ENCODE measurements at places on chromosomes 2 and 18.

DNA sequence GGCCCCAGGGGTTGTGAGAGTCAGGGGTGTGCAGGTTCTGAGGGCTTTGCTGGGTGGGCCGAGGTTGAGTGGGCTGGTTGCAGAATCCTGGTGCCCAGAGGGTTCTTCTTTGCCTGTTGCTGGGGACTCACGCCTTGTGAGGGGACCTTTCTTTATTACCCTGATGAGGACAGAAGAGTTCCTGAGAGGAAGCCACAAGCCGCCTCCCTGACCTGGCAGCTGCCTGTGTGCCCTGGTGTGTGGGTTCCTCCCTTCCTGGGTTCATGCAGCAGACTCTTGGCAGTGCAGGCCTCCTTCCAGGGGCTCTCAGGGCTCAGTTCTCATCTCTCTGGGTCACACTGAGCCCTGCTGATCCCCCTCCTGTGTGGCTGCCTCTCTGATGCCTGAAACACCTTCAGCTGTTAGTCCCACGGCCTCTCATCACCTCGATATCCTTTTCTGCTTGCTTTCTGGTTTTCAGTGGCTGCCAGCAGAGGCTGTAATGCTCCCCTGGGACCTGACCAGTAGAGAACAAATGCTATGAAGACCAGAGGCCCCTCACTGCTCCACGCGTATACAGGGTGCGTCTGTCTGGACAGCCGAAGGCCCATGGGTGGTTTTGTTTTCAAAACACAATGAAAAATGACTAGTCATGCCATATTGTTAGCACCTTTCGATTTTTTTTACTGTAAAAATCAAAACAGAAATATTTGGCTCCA is 191.3 kb downstream of the AGAP1 start:
- no peak for DNase-seq

DNA sequence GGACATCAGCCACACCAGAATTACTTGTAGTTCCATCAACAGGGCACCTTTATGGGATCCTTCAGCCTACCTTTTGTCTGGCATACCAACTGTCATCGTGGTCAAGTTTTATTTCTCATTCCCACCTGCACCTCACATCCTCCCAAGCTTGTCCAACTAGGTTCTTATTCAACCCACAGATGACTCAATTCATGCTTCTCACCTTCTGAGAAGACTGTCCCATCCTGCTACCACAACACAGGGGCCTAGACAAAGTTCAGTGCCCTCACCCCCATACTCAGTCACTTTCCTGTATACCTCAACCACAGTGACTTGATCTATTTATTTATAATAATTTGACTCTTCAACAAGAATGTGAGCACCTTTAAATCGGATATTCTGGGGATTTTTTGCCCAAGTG is 114.4 kb upstream of the ACVR1C start:
- no peak for DNase-seq

- DNase-seq, result no peak
Measured at GRCh38 chr2:75810611-75811330, 100.1 kb upstream of the GCFC2 start.

DNA sequence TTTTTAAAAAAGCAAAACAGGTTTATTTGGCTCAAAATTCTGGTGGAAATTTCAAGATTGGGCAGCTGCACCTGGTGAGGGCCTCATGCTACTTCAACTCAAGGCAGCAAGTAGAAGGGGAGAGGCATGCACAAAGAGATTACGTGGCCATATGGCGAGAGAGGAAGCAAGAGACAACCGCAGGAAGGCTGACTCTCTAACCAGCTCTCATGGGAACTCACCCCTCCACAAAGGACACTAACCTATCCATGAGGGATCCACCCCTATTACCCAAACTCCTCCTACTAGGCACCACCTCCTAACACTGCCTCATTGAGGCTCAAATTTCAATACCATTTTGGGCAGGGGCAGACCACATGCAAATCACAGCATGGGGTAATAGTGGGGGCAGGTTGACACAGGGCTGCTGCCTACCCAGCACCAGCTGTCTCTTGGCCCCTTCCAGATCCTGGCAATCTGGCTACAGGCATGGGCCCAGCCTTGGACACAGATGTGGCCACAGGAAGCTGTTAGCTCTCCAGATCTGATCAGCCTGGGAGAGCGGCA is 2.0 kb upstream of the CAPN10 start:
- no peak for DNase-seq

GRCh38 chr2:37847792-37848191 is 77.3 kb upstream of the RMDN2 start:
- DNase-seq, result no peak

GRCh38 chr2:99891428-99891780 is 251.0 kb downstream of the AFF3 start:
- no peak for DNase-seq

- no peak for DNase-seq
Measured at GRCh38 chr18:58789876-58790240, 74.8 kb upstream of the ZNF532 start.

GRCh38 chr2:67311536-67311935 is 85.6 kb upstream of the ETAA1 start:
- DNase-seq, result no peak

DNA sequence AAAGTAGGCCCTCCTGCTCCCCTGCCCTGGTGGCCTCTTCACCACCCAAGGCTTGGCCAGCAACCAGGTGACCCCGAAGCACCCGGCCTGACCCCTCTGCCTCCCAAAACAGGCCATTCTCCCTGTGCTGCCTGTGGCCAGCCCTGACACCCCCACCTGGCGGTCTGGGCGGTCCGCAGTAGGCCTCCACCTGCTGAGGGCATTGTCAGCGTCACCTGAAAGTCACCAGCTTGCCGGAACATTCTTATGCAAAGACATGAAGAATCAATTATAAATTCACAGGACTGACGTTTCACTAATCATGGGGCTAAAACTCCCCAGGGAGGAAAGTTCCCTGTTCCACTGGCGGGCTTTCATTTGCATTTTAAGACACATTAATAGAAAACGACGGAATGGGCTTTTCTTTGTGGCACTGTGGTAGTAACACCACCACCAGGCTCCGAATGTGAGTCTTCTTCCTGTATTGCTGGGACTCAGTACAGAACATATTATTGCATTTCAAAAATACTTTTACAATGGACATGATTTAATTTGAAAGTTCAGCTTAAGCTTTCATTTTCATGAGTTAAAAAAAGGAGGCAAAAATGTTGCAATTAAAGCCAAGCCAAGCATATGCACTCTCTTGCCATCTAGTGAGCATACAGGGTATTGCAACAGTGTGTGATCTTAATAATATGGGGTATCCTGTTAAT is 57.4 kb downstream of the ADI1 start:
- DNase-seq, result no peak

- no peak for DNase-seq
Measured at GRCh38 chr2:160469621-160470204, 23.9 kb downstream of the RBMS1 start.

DNA sequence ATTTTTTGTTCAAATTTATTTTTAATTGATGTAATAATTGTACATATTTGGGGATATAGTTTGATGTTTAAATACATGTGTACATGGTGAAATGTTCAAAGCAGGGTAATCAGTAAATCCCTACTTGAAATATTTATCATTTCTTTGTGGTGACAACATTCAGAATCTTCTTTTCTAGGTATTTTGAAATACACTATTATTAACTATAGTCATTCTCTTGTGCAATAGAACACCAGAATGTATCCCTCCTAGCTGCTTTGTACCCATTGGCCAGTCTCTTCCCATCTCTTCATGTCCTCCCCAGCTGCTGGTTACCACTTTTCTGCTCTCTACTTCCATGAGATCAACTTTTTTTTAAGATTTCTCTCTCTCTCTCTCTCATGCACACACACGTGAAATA is 126.5 kb downstream of the ZNF407 start:
- no peak for DNase-seq

DNA sequence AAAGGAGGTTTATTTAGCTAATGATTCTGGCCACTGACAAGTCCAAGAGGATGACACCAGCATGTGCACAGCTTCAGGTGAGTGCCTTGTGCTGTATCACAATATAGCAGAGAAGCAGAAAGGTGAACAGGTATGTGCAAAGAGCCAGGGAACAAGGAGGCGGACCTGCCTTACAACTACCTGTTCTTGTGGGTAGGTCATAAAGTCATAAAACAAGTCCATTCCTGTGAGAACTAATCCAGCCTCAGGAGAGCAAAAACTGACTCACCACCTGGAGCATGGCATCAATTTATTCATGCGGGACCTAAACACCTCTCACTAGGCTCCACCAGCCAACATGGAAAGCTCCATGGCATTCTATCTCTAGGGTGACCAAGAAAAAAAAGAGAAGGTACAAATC is 234.2 kb downstream of the ASXL3 start:
- no peak for DNase-seq

DNA sequence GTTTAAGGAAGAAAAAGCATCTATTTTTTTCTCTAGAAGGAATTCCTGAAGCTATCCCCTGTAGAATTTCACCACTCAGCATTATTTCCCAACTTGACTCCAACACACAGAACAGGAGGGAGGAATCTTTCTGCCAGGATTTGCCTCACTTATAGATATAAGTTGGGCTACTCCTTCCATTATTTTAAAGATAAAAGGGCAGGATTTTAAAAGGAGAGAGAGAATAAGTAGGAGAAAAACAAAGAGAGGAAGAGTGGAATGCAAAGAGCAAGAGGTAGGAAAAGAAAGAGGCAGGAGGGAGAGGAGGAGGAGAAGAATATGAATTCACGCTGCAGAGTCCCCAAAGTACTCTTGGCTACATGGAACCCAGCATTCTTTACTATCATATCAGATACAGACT is 182.5 kb downstream of the TCF4 start:
- no peak for DNase-seq

- no peak for DNase-seq
Measured at GRCh38 chr2:72847534-72848315, 21.9 kb upstream of the EXOC6B start.

GRCh38 chr18:65990944-65991708 is 240.3 kb downstream of the CDH7 start:
- DNase-seq, result no peak

DNA sequence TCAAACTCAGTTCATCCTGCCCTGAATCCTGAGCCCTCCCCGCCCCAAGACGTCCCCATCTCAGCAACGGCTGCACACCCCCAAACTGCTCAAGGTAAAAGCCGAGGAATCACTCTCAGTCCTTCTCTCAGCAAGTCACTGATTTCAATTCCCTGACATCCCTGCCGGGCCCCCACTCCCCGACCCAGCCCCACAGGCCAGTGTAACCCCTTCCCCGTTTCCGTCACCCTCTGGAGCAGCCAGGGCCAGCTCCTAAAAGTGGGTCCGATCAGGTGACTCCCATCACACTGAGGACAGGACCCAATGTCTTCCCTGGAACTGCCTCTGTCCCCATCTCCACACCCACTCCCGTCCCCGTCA is 20.5 kb downstream of the SNORC start:
- DNase-seq, result no peak

GRCh38 chr18:65206551-65207260 is 544.1 kb upstream of the CDH7 start:
- DNase-seq, result no peak

DNA sequence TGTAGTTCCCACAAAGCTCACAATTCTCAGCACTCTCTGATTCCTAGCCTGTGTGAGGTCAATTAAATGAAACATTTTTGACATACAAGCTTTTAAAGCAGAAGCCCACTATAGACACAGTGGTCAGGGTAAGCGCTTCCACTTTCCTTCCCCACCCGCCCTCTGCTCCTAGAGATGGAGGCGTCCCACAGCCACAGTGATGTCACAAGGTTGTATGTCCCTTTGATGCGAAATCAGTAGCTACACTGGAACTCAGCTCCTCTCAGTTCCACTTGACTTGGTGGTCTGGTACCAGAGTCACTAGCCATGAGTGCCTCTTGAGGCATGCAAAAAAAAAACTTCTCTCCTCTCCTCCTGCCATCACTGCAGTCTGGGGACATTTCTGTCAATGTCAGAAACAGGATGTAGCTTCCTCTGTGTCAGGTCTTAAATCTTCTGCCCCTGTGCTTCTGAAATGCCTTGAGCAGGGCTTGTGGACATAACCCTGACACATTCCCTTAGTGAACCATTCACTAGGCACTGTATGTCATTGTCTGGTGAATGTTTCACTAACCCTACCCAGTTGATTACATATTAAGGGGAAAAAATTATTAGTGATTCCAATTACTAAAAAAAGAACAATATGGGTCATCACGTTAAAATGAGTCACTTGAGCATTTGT is 7.8 kb downstream of the SULT1C4 start:
- DNase-seq, result no peak

GRCh38 chr18:48889981-48890762 is 60.6 kb downstream of the SMAD7 start:
- DNase-seq, result no peak

DNA sequence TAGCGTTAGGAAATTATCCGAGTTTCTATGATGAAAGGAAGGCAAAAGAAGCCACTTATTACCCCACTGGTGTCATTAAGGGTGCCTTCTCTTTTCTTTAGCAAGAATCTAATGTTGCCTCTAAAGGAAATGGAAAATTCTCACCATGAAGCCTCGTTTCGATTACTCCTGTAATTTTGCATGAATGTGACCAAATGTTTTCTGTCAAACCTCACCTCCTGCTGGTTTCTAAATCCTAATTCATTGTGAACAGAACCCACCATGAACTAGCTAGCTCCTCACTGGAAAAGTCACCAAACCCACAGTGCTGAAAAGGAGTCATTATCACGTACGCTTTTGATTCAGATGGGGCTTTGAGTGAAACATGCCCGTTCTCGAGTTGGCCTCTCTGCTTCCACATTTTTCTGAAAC is 119.9 kb downstream of the COPS8 start:
- DNase-seq, result no peak

- no peak for DNase-seq
Measured at GRCh38 chr2:215729985-215730620, 283.2 kb downstream of the MREG start.

- DNase-seq, result no peak
Measured at GRCh38 chr2:142716463-142717242, 160.8 kb upstream of the KYNU start.

DNA sequence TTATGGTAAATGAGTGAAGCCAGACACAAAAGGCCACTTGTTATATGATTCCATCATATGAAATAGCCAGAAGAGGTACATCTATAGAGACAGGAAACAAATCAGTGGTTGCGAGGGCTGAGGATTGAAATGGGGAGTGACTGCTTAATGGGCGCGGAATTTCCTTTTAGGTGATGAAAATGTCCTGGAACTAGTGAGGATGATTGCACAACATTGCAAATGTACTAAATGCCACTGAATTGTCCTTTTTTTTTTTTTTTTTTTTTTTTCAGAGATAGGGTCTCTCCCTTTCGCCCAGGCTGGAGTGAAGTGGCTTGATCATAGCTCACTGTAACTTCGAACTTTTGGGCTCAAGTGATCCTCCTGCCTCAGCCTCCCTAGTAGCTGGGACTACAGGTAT is 15.3 kb upstream of the GAREM2 start:
- DNase-seq, result no peak

Data from stimulated activated CD8-positive, alpha-beta memory T cell treated with anti-CD3 and anti-CD28 coated beads, Interleukin-7, amount 100 ng/mL, for 1 hour (primary cell).